ENCODE measurements at places on chromosomes 7 and 10.

- no peak for DNase-seq
Measured at GRCh38 chr10:98399784-98400183, 15.2 kb downstream of the PYROXD2 start.

DNA sequence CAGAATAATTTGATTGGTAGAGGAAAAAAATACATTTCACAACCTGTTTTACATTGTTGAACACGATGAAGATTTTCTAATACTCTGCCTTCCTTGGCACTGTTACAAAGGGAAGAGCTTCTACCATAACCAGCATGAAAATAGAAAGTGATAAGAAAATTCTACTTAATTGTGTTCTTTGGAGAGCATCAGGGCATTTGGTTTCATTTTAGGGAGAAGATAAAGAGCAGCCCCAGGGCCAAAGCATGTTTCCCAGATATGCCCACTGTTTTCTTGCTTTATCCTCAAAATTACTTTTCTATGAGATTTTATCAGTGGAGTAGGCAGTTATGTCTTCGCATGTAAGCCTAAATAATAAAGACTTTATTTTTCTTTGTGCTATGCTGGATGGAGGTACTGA lies 9.5 kb downstream of the CHRM2 start:
- DNase-seq, result no peak

DNA sequence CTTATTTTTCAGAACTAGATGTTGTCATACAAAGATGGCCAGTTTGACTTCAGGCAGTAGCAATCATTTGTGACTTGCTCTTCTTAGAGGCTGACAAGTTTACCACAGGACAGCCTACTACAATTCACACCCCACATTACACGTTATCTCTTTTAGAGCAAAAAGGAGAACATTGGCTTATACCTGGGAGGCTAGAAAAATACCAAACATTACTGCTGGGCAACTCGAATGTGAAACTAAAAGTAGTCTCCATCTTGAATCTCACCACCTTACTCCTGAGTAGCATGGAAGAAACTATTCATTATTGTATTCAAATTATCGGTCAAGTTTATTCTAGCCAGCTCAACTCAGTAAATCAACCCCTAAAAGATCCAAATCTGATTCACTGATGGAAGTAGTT lies 90.7 kb upstream of the TMEM26 start:
- DNase-seq, result no peak

DNA sequence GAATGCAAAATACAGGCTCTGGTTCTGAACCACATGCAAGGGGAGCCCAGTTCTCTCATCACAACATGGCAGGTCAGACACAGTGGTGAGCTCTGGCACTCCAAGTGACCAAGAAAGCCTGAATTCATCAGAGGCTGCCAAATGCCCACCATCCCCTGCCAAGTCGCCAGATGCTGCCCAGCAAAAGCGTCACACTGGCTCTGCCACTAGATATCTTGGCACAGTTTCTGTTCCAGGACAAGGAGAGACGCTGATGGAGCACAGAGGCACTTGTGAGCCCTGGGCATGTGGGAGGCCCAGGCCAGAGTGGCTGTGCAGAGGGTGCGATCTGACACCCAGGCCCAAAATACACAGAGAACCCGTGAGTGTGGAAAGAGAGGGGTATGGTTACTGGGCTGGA lies 57.8 kb downstream of the GAD2 start:
- no peak for DNase-seq

GRCh38 chr10:102632394-102633111 lies 11.7 kb upstream of the TRIM8 start:
- DNase-seq, result no peak

DNA sequence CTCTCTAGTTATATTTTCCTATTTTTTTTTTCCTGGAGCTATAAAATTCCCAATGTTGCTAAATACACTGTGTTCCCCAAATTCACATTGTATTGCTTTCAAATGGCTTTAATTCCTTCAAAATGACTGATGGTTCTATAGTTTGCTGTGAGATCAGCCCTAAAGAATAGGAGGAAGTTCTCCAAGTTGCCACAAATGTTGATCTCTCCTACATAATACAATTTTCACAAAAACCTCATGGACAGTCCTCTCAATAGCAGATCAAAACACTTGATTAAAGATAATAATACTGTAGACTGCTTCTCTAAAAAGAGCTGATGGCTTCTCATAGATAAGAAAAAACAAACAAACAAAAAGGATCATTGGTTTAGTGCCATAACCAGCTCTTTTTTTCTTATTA lies 97.8 kb upstream of the CAV2 start:
- DNase-seq, result no peak

DNA sequence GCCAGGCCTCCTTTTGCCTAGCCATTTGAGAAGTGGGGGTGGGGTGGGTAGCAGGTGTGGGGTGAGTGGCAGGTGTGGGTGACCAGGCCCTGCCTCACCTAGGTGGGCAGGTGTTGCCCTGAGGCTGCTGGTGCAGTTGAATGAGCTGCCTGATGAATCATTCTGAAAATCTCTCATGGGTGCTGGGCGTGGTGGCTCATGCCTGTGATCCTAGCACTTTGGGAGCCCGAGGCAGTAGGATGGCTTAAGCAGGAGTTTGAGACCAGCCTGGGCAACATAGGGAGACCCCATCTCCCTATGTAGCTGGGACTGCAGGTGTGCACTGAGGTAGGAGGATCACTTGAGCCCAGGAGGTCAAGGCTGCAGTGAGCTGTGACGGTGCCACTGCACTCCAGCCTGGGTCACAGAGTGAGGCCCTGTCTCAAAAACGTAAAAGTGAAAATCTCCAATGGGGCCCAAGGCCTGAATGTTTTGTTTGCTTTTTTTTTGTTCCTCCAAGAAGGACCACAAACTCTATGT lies 17.7 kb downstream of the TSPAN14 start:
- no peak for DNase-seq

DNA sequence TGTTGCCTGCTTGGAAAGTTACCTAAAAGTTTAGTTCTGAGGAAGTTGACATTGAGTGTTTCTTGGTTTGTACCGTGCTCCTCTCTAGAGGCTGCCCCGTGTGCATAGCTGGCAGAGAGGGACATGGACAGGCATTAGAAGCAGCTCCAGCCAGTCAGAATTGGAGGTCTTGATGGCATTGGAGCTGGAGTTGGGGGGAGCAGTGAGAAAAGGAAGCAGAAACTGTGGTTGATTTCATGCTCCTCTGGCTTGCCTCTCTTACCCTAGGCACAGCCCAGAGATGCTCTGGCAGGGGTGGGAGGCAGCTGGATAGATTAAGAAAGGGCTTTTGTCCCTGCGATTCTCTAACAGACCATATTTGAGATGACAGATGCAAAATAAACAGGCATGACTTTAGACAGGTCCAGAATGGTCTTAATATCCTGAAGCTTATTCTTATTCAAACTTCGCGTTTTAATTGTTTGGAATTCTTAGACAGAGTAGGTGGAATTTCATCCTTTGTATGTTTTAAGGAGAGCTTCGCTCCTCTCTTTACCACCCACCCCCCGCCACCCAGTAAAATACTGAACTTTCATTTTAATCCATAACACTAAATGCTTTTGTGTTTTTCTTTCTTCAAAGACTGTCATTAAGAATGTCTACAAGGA lies 73.5 kb upstream of the GLCCI1 start:
- DNase-seq, result peak; percentile 4

DNA sequence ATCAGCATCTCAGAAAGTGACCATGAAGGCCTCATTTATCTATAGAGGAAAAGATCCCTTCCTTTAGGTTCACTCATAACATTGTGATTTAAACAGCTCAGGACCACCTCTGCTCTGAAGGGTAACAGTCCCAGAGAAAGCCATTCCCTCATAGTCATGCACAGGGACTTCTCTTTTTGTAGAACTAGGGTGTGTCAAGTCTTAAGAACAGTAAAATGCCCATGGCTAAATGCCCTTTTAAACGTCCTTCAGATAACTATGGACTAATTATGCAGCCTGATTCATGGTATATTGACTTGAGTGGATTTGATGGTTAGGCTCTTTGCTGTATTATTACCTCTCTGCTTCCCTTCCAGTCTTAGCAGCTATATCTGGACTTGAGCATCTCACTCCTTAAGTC lies 337.8 kb downstream of the SORCS1 start:
- DNase-seq, result no peak

GRCh38 chr10:55146032-55146431 lies 345.0 kb upstream of the PCDH15 start:
- DNase-seq, result no peak

- no peak for DNase-seq
Measured at GRCh38 chr10:4083509-4084003, 298.5 kb upstream of the KLF6 start.

GRCh38 chr10:84075226-84076046 lies 63.9 kb upstream of the GHITM start:
- DNase-seq, result no peak

DNA sequence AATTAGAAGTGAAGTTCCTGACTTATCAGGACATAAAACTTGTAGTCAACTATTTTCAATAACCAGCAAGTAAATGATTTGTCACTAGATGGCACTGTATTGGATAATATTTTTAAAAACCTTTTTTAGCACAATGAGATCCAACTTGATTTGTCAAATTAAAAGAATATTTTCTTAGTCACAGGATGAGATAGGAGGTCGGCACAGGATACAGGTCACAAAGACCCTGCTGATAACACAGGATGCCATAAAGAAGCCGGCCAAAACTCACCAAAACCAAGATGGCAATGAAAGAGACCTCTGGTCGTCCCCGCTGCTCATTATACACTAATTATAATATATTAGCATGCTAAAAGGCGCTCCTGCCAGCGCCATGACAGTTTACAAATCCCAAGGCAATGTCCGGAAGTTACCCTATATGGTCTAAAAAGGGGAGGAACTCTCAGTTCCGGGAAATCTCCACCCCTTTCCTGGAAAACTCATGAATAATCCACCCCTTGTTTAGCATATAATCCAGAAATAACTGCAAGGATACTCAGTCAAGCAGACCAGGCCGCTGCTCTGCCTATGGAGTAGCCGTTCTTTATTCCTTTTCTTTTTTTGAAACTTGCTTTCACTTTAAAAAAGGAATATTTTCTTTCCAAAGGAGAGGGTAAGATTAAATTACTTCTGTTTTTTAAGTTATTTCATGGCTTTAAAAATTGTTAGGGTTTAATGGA lies 255.7 kb upstream of the MKLN1 start:
- no peak for DNase-seq

- DNase-seq, result peak; percentile 65
Measured at GRCh38 chr10:113060201-113061053, 110.4 kb downstream of the TCF7L2 start.

DNA sequence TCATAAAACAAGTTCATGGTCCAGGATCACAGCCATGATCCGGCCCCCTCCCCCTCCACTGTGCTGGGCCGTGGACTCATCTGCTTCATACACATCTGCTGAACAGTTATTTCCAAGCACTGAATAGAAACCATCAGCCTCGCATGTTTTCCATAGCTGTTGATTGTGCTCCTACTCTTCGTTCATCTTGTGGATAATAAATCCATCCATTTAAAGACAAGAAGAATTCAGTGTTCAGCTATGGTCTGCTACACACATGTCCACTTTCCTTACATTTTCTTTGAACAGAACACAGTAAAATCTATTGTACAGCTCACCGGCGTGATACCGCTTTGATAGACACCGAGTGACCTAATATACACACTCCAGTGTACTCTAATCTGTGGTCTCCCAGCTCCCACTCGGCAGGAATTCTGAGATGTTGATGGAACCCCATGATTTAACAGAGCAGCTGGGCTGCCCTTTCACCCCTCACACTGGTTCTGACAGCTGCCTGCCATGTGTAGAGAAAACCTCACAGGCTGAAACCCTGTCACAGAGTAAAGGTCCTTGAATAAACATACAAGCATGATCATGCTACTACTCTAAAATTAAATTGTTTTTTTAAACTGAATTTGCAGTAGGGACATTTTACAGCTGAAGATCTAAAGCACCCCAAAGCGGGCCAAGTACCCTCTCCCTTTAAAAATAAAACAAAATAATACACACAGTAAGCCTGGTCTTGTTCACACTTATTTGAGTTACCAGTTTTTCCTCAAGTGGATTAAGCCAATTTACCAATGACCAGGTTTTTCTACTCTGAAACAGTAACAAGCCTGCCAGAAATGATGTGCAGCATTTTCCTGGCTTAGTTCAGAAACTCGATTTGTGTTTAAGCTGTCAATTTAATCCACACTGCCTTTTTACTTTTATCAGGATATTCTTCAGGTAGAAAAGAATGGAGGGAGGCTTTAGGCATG lies 95.1 kb upstream of the FZD1 start:
- DNase-seq, result peak; percentile 62

DNA sequence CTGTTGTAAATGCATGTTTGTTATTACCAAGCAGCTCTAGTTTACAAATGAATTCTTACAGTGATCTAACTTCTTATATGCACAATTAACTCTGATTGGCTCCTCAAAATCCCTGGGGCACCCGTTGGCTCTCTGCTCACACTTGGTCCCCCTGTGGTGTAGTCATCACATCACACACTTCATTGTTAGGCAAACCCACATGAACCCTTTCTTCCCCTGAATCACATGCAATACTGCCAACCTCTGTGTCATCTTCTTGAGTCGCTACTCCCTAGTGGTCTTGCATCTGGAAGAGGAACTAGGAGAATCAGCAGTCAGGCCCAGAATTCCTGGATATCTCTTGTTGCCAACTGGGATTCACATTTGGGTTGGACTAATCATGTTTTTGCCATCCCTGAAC lies 73.1 kb downstream of the CD36 start:
- DNase-seq, result no peak

GRCh38 chr7:98196706-98197605 lies 14.3 kb upstream of the BHLHA15 start:
- DNase-seq, result no peak

DNA sequence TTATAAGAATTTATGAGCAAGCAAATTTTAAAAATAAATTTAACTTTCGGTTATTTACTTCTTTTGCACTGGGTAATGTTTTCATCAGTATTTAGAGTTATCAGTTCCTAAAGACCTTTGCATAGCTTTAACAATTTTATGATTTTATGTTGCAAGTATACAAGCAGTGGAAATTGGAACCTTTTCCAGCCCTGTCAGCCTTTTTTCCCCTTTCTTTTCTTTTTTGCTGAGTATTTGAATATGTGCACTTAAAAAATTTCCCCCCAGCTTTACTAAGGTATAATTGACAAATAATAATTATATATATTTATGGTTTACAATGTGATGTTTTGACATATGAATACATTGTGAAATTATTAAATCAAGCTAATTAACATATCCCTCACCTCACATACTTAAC lies 62.6 kb downstream of the MKLN1 start:
- no peak for DNase-seq

GRCh38 chr7:87105401-87105800 lies 45.9 kb upstream of the ELAPOR2 start:
- DNase-seq, result no peak

DNA sequence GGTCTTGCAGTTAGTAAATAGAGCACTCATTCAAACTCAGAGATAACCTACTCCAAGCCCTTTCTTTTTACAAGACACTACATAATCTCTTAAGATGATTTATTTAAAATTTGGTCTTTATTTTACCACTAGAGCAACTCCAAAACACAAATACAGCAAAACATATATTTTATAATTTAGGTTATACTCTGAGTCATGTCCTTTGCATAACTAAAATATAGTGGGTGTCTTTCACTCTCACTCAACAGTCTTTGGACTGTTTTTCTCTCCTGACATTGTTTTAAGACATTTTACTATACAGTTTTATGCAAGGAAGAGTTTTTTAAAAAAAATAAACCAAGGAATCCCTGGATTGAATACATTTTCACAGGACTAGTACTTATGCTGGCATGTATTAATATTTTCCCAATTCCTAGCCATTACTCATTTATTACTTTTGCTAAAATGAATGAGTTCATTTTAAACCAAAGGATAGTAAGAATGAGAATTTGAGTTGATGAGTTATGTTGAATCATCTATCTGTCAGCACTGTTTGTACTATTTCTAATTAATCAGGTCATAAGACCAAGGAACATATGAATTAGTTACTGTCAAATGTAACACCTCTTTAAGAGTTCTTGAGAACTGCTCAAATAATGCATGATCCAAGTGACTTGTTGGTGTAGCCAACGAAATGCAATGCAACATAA lies 303.1 kb upstream of the FZD1 start:
- no peak for DNase-seq
